ENCODE measurements at places on chromosomes 7 and 10.

DNA sequence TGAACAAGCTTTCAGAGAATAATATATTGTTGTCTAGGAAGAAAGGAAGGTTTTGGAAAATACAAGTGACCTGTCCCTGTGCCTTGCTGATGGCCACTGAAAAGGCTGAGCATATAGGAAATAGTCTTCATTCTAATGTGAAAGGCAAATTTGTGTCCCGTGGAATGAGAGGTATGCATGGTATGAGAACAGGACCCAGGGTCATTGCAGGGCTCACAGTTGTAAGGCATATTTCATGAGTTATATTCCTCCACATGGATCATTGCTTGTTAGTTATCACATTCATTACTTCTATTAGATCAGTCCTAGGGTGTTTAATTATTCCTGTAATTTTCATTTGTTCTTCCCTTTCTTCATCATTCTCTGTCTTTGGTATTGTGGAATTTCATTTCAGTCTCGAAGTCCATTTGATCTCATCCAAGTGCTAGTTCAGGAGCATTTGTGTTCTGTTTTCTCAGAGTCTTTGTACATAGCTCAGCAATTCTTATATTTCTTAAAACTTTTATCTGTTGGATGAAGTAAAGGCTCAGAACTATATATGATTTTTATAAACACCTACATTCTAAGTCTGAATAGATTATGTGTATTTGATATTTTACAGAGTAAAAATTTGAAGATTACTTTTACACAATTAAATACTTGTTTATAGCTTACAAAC lies 39.4 kb upstream of the ARHGAP21 start:
- peak; percentile 12 for DNase-seq

DNA sequence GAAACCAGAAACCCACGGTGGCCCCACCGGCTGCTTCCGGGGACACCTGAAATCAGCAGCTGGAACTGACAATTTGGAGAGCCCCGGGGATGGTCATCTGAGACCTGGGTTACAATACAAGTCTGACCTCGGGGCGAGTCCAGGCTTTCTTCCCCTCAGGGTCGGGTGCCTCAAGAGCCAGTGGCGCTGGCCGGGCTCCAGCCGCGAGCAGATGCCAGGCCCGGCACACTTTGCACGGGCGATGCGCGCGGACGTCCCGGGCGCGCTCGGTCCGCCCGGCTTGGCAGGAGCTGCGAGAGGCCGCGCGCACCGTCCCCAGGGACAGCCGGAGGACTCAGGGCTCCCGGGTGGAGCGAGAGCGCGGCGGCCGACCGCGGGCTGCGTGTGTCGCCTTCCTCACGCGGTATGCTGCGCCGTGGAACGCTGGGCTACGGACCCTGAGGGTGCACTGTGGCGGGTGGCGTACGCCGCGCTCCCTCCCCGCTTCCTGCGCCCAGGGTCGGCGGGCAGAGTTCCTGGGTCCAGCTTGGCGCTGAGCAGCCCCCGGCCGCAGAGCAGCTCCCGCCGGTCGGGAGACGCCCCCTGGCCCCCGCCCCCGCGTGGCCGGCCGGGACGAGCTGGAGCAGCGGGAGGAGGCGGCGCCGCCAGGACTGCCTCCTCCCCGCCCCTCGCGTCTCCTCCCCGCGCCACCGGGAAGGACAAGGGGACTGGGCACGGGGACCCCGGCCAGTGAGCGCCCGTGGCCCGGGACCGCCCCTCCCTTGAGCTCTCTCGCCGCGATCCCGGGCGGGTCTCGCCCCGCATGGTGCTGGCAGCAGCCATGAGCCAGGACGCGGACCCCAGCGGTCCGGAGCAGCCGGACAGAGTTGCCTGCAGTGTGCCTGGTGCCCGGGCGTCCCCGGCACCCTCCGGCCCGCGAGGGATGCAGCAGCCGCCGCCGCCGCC lies at the start of gene RBM20:
RBM20 (plus strand) TSS at position 684 of the 945 bp plus-strand sequence; CDS start at position 803, 119 bp downstream.
- DNase-seq, result peak; percentile 47

- DNase-seq, result no peak
Observed at GRCh38 chr10:102603946-102604345, 40.3 kb upstream of the TRIM8 start.

GRCh38 chr10:92574548-92575261 lies 812 bp upstream of the IDE start:
- DNase-seq, result no peak

DNA sequence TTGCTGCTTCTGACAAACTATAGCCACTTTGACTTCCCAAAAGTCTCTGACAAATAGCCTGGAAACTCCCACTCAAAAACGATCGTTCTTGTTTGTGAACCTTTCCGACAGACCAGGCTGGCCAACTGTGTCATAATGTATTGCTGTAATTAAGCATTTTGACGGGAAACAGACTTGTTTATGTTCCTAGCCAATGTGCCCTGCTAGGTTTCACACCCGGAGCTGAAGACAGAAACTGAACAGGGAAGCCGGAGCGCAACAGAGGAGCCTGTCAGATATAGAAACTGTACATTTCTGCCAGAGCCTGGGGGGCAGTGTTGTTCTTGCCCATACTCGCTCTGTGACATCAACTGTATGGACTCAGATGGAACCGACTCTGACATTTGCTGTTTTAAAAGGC lies 55.3 kb upstream of the C7orf33 start:
- peak; percentile 84 for DNase-seq

DNA sequence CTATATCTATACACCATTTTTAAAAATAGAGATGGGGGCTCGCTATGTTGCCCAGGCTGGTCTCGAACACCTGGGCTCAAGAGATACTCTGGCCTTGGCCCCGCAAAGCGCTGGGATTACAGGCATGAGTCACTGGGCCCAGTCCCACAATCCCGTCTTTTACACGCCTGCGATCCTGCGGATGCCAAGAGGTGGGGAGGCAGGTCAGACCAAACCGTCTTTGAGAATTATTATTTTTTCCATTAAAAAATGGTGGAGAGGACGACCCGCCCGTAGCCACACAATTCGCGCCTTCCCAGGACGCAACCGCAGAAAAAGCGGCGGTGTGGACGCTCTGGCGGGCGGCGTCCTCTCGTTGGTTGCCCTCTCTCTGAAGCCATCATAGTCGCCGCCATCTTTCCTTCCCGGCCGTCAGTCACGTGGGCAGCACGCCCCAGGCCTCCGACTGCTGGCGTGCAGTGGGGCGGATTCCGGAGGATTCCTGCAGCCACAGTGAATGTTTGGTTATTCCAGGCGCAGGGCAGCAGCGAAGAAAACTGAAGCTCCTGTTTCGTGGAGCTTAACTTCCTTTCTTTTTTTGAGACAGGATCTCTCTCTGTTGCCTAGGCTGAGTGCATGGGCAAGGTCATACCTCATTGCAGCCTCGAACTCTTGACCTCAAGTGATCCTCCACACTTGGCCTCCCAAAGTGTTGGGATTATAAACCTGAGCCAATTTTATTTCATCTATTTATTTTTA lies 9.9 kb upstream of the EPHB4 start:
- peak; percentile 91 for DNase-seq

DNA sequence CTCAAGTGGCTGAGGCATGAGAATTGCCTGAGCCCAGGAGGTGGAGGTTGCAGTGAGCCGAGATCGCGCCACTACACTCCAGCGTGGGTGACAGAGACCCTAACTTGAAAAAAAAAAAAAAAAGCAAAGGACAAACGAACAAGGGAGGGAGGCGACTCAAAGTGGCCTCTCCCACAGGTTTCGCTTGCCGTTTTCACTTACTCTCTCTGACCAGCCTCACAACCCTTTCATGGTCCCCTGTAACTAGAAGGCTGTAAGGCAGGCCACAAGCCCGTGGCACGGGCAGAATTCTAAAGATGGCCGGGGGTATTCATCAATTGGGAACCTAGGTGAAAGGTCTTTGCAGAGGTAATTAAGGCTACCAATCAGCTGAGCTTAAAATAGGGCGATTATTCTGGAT lies 25.5 kb downstream of the GNA12 start:
- DNase-seq, result no peak

- no peak for DNase-seq
Observed at GRCh38 chr7:143901332-143901667, 676 bp downstream of the TCAF1 start.

- DNase-seq, result no peak
Observed at GRCh38 chr7:1697499-1698125, 27.5 kb downstream of the ELFN1 start.

- DNase-seq, result no peak
Observed at GRCh38 chr10:3668966-3669330, 116.1 kb downstream of the KLF6 start.

GRCh38 chr10:121440461-121440860 lies 157.8 kb downstream of the FGFR2 start:
- DNase-seq, result no peak

GRCh38 chr7:142785841-142786250 lies 15.1 kb downstream of the PRSS2 start:
- no peak for DNase-seq

DNA sequence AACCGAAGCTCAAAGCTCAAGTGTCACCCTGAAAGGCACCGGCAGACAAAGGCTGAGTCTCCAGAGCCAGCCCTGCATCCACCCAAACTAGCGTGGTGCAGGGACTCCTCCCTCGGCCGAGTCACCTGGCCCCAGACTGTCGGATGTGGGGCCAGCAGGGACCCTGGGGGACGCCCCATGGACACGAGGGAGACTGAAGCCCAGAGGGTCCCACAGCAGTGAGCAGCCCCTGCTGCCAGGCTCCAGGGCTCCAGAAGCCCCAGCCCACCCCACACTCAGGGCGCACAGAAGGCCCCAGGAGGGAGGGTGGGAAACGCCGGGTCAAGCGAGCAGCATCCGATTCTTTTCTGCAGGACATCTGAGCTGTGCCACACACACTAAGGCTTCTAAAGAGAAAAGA lies 20.2 kb downstream of the GPR146 start:
- DNase-seq, result no peak

DNA sequence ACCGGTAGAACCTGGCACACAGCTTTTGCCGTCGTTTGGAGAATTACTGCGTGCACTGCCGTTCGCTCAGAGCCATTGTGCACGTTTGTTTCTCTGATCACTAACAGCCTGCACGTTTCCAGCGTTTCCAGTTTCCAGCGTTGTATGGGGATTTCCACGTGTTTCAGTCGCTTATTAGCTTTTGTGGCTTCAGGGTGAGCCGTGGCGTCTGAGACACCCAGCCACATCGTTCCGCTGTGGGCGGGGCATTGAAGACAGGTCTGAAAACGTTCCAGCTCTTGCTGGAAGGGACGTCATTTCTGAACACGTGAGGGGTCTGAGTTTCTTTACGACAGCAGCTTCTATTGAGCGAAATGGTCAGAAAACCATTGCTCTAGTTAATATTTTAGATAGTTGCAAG lies 164.8 kb downstream of the DNAJB6 start:
- DNase-seq, result no peak

- no peak for DNase-seq
Observed at GRCh38 chr10:49253340-49253906, 45.5 kb upstream of the C10orf71 start.

DNA sequence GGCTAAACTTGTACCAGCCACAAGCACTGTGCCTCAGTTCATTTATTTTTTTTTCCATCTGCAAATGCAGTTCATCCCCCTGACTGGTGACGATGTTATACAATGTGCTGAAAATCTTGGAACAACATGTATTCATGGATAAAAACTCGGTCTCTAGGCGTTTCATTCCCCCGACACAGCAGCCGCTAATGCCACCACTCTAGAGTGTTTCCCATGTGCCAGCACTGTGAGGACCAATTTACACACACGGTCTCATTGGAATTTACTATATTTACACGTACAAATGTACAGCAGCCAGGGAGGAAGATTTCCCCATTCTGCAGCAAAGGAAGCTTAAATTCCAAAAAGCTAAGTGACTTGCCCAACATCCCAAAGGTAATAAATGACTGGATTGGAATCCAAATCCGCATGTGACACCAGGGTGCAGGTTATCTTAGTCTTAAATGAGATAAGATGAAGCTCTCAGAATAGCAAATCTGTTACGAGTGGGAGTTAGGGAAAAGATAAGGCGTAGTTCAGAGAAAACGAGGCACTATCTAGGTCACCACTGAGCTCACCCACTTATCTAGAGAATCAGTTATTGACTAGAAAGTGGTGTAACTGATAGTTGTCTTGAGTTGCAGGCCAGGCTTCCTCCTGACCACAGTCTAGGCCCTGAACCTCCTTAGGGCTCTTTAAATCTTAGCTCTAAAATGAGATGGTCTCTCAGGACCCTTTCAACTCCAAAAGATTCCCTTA lies 36.7 kb downstream of the FAM107B start:
- DNase-seq, result no peak

GRCh38 chr10:124380256-124380995 lies 38.3 kb downstream of the OAT start:
- no peak for DNase-seq

DNA sequence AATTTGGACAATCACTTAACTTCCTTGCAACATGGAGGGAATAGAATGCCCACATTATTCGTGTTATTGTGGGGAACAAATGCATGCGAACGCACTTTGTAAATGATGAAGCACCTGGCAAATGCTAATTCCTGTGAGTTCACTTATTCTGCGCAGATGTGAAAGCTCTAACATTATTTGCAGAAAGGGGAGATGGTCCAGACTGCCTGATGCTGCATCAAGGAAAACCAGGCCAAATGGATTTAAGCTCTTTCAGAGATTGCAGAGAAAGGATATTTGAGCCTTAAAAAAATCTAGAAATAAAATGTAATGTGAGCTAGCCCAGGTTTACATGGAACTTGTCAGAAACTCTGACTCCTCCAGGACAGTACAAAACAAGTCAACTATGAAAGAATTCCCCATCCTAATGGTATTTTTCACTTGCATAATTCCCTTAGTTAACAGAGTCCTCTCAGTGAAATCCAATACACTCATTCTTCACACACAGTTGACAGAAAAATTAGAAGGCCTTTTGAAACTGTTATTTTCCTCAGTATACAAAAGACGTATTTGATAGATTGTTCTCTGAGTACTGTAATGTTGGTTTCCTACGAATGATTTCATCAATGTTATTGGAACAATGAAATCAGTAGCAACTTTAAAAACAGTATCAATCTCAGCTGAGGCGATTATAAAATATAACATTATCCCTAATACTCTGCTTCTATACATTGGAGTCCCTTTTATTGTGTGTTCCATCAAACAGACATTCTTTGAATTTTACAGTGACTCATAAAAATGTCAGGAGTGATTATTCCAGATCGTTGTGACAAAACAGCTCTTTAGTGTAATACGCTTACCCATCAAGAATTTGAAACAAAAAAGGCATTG lies 136.3 kb upstream of the ANK3 start:
- DNase-seq, result peak; percentile 8

GRCh38 chr10:80279146-80279545 lies 10.3 kb downstream of the MAT1A start:
- no peak for DNase-seq
